ENCODE measurements at places on chromosomes 3 and 15.

DNA sequence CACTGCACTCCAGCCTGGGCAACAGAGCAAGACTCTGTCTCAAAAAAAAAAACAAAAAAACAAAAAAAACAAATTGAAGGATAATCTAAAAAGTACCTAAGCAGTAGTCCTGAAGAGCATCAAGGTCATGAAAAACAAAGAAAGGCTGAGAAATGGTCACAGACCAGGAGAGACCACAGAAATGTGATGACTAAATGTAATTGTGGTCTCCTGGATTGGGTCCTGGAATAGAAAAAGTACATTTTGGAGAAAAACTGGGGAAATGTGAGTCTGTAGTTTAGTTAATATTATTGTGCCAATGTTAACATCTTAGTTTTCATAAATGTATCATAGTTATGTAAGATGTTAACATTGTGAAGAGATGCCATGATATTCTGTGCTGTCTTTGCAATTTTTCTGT lies 267.5 kb upstream of the NR2E3 start:
- no peak for DNase-seq

GRCh38 chr15:85118581-85118980 lies 136.9 kb downstream of the PDE8A start:
- no peak for DNase-seq

DNA sequence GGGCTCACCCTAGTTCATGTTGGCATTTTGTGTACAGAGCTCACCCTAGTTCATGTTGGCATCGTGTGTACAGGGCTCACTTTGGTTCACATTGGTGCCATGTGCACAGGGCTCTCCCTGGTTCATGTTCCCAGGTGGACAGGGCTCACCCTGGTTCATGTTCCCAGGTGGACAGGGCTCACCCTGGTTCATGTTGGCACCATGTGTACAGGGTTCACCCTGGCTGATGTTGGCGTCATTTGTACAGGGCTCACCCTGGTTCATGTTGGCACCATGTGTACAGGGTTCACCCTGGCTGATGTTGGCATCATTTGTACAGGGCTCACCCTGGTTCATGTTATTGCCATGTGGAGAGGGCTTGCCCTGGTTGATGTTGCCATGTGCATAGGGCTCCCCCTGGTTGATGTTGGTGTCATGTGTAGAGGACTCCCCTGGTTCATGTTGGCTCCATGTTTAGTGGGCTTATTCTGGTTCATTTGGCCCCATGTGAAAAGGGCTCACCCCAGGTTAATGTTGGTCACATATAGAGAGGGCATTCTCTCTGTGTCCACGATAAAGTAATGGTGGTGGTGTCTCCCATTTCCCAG lies 31.7 kb upstream of the NR2C2 start:
- no peak for DNase-seq

GRCh38 chr15:52340093-52340492 lies 44.5 kb upstream of the MYO5C start:
- no peak for DNase-seq

- DNase-seq, result no peak
Measured at GRCh38 chr3:183815951-183816475, 9.4 kb downstream of the MAP6D1 start.

GRCh38 chr15:94234300-94234699 lies 2.9 kb downstream of the MCTP2 start:
- no peak for DNase-seq

DNA sequence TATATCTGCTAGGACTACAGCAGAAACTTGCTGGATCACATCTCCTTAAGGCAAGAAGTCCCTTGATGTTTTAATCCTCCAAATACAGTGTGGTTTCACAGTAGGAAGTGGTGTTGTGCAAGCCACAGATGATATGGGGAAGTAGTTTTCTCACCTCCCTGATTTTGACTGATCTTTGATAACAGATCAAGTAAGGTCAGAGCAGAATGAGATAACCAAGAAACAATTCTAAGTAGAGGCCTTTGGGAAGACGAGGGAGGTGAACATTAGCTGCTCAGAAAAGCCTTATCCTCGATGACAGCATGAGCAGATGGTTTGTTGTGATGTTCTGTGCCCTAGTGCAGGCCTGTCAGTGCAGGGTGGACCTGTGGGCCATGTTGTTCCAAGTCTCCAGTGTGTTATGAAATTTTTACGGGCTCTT lies 61.3 kb downstream of the RIOX2 start:
- no peak for DNase-seq

DNA sequence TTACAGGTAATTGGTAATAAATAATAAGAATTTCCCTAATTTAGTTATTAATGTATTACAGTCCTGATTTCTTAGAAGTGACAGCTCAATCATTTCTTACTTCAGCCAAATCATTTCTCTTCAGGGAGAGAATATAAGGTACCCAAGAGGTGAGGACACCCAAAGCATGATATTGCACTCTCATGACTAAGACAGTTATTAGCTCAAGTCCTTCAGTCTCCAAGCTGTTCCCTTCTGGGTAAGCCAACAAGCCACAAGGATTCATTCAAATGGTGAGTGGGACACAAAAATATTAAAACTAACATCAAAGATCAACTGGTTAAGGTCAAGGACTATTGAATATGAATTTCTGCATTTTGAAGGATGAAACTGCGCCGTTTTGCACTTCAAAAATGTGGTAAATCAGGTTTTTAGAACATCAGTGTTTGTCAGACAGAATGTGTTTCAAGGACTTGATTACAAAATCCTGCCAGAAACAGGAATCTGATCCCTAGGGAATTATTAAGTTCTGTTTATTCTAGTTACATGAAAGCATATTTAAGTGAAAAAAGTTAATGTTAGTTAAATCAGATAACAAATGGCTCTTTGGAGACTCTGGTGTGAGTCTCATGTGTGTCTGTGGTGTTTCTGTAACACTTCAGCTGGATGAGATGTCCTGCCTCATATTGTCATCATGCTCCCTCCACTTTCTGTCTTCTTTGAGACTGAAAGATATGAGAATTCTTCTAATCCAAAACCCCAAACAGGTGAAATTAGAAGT lies 101.7 kb upstream of the COL8A1 start:
- no peak for DNase-seq

- no peak for DNase-seq
Measured at GRCh38 chr15:101497017-101497416, 7.5 kb upstream of the PCSK6 start.

- no peak for DNase-seq
Measured at GRCh38 chr15:41804361-41804760, 23.5 kb upstream of the JMJD7 start.

- no peak for DNase-seq
Measured at GRCh38 chr3:70832834-70833205, 520.4 kb upstream of the MDFIC2 start.

DNA sequence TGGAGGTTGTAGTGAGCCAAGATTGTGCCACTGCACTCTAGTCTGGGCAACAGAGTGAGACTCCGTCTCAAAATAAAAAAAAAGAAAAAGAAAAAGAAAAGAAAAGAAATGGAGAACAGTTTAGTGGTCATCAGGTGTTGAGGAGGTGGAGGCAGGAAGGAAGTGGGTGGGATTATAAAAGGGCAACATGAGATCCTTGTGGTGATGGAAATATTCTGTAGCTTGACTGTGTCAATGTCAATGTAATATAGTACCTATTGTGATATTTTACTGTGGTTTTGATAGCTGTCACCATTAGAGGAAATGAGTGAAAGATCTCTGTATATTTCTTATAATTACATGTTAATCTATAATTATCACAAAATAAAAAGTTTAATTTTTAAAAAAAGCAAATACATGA lies 60.8 kb downstream of the TRAT1 start:
- no peak for DNase-seq

DNA sequence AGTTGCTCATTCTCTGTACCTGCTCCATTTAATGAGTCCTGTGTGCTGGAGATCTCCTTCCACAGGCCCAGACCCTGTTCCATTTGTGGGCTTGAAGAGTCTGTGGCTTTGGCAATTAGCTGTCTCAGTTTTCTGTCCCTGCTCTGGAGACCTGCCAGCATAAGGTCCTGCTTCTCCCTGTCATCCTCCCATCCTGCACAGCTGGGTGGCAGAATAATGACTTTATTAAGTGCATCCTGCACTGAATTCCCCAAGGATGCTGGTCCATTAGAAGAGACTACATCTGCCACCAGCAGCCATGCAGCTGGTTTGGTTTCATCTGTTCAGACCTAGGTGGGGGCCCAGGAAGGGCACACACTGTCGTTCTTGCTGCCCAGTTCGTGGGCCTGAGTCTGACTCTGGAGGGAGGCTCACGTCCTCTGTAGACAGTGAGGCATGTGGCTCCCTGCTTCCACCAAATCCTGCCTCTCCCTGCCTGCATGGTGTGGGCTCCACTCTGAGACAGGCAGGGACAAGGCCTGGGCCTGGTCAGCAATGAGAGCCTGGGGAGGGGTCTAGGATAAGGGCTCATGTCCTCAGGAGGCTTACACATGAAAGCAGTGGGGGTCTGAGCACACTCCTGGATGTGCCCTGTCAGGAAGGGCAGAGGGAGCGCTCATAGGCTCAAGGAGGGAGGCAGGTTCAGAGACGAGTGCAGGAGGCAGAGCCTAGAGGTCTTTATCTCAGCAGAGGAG lies 78.4 kb upstream of the PRR23E start:
- DNase-seq, result no peak

GRCh38 chr15:36617529-36618196 lies 38.2 kb downstream of the CDIN1 start:
- DNase-seq, result no peak

DNA sequence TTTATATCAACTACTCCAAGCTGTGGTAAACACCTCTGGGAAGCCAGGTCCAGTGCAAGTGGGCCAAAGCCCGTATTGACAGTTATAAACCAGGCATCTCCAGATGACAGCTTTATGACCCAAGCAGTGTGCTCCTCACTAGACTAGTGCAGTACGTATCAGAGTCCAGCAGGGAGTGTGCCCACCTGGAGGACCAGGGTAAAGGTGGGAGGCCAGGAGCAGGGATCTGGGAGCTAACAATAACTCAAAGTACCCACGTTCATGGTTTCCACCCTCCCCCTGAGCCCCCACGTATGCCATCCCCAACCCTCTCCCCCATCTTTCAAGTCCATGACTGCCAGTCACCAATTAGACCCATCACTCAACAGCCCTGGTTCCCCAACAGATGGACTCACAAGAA lies 27.0 kb upstream of the ALDH1A3 start:
- DNase-seq, result no peak

GRCh38 chr3:152319831-152320617 lies 51.3 kb downstream of the MBNL1 start:
- peak; percentile 22 for DNase-seq

GRCh38 chr15:40463886-40464545 lies 6.8 kb upstream of the CHST14 start:
- DNase-seq, result no peak

DNA sequence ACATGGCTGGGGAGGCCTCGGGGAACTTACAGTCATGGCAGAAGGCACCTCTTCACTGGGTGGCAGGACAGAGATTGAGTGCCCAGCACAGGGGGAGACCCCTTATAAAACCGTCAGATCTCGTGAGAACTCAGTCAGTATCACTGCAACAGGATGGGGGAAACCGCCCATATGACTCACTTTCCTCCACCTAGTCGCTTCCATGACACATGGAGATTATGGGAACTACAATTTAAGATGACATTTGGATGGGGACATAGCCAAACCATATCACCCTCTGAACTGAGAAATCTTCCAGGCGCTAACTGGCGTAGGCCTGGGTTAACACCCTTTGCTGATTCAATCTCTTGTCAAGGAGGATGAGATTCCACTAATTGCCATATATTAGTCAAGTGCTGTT lies 392.3 kb downstream of the FEZF2 start:
- no peak for DNase-seq

DNA sequence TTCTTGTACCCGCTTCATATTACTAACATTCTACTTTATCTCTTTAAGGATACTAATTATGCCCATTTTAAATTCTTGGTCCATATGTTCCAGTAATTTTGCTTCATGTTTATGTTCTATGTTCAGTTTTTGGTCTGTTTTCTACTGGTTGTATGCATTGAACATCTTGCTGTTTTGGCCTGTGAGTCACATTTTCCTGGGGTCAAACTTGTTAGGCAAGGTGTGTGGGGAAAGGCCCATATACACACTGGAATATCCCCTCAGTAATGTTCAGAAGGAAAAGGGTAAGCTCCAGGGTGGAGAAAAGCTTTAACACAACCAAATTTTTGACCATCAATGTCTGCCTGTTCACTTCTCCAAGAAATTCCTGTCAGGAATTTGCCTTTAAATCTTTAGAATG lies 337.7 kb downstream of the SLC9A9 start:
- no peak for DNase-seq

DNA sequence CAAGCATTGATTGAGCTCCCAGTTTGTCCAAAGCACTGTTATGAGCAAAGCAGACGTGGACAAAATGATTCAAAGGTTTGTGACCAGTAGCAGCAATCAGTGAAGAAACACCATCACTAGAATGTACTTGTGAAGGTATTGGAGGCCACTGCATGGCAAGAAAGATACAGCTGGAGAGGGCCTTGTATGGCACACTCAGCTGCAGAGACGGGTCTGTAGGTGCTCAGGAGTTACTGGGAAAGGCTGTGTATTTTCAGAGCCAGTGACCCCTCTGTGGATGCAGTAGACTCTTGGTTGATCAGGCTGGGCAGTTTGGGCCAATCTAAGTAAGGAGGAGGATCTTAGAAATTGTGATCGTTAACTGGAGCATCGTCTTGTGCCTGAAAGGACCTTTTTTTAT lies 120.0 kb downstream of the GHSR start:
- DNase-seq, result no peak

GRCh38 chr3:175186511-175186910 lies 327.4 kb downstream of the NAALADL2 start:
- peak; percentile 48 for DNase-seq

DNA sequence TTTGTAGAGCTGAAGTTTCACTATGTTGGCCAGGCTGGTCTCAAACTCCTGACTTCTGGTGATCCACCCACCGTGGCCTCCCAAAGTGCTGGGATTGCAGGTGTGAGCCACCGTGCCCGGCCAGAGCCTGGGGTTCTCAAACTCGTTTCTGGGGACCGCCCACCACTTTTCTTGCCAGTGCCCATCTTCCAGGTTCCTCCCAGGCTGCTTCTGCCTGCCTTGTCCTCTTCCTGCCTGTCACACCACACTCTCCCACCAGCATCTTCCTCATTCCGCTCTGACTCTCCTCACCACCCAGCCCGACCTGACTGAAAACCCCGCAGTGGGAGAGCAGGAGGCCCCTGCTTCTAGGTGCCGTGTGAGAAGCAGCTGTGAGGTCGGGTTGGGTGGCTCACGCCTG lies 3.1 kb upstream of the DYNLT2B start:
- no peak for DNase-seq

- no peak for DNase-seq
Measured at GRCh38 chr3:157412323-157412855, 24.3 kb upstream of the PTX3 start.

- no peak for DNase-seq
Measured at GRCh38 chr3:123338620-123339061, 110.2 kb downstream of the ADCY5 start.

Measured in PC-3 (cell line).